ENCODE measurements at places on chromosomes 1 and 21. TPM values are rescaled to one million over a fixed set of nuclear protein-coding genes. Genes with fewer than 3 reads are reported as not detected.
A peak's percentile ranks its signal among the peaks of the same experiment; 100 is the strongest.

DNA sequence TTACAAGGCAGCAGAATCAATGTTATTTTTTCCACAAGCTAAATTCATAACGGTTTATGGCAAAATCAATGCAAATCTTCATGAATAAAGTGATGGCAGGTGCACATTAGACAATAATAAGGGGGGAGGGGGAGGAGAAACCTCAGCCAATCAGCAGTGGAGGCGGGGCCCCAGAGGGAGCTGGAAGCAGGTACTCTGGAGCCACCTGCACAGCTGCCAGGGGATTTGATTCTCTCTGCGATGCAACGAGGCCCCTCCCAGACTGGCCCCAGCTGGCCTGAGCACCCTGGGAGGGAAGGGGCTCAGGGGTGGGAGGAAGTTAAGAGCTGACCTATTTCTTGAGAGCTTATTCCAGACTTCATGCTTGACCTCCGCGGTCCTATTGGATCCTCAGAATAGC, 127.8 kb upstream of the IGSF21 start:
- H3K36me3 ChIP-seq, result no peaks in the 10 kb centered on the region
- no peak overlapping the region for H3K27ac ChIP-seq
- peaks cover 3% of the 10 kb centered on the region for H3K27me3 ChIP-seq
- DNase-seq, result no peak

Gene PAQR6
- total RNA-seq, result 4.4 TPM

Gene PPIAL4G
- not detected for total RNA-seq

DNA sequence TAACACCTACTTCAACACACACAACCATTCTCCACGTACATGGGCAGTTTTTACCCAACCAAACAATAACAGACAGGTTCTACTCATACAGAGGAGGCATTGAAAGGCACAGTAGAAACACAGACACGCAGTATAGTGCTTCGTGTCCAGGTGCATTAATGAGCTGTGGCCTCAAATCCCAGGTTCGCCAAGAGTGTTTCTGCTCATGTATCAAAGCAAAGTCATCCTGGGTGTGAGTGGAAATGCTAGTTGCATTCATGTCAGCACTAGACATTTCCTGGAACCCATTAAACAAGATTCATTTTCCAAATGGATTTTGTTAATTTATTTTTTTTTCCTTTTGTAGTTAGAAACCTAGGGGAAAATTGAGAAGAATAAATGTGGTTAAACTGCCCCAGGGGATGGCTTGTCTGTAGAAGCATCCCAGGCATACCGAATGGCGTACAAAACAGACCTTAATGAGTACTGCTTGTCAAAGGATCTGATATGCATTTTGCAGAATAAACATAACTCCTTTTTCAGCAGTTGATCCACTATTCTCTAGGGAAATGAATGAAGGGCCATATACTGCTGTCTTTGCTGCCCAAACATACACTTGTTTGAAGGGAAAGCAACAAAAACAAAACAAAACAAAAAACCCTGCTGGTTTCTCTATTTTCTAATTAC, 298.6 kb upstream of the ST6GALNAC5 start:
- H3K36me3 ChIP-seq, result no peaks in the 10 kb centered on the region
- H3K27me3 ChIP-seq, result no peaks in the 10 kb centered on the region
- H3K27ac ChIP-seq, result no peak overlapping the region
- no peak for DNase-seq

GRCh38 chr1:23957096-23957495, 2.5 kb upstream of the PNRC2 start:
- no peak for DNase-seq
- H3K4me3 ChIP-seq, result peak overlapping the region; percentile 59
- H3K4me1 ChIP-seq, result peaks cover 39% of the 10 kb centered on the region
- H3K27ac ChIP-seq, result peak overlapping the region; percentile 74

GRCh38 chr1:202046227-202046626, 35.8 kb downstream of the ELF3 start:
- H3K27me3 ChIP-seq, result peaks cover 6% of the 10 kb centered on the region
- H3K4me3 ChIP-seq, result no peak overlapping the region
- H3K4me1 ChIP-seq, result peaks cover 9% of the 10 kb centered on the region
- H3K27ac ChIP-seq, result no peak overlapping the region
- no peak for DNase-seq

- no peaks in the 10 kb centered on the region for H3K27me3 ChIP-seq
- H3K27ac ChIP-seq, result no peak overlapping the region
- no peaks in the 10 kb centered on the region for H3K36me3 ChIP-seq
- DNase-seq, result no peak
- no peaks in the 10 kb centered on the region for H3K4me1 ChIP-seq
- H3K4me3 ChIP-seq, result no peak overlapping the region
Measured at GRCh38 chr1:23244256-23244761, 27.0 kb upstream of the HTR1D start.

DNA sequence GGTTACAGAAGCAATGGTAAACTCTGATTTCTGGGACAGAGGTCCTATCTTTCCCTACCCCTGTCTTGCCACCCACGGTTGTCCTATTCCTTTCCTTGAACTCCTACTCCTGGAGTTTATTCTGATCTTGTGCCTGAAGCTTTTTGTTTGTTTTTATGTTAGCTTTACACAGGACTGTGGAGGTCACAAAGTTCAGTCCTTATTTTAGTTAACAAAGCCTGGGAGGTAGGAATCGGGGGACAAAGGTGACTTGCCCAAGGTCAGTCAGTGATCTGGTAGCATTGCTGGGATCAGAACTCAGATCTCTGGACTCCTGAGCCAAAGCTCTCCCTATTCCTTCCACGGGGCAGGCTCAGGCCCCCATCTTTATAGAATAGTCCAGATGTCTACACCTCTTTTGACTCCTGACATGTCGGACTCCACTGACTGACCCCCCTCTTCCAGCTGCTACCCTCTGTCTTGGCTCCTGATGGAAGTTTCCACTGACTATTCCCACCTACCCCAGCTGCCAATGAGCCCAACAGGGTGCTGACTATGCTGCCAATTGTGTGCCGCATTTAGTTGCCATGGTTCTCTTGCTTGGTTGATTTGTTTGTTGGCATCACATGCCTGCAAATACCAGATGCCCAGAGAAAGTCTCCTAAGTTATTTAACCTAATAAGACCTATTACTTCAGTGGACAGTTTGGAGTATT, 9.9 kb downstream of the F5 start:
- peaks cover 2% of the 10 kb centered on the region for H3K4me1 ChIP-seq
- no peak overlapping the region for H3K4me3 ChIP-seq
- H3K27ac ChIP-seq, result no peak overlapping the region
- DNase-seq, result no peak

Gene GPR37L1
- not detected for total RNA-seq

GRCh38 chr1:198918920-198919319, 280.1 kb downstream of the PTPRC start:
- no peak for DNase-seq
- no peak overlapping the region for H3K4me3 ChIP-seq
- H3K36me3 ChIP-seq, result peaks cover 25% of the 10 kb centered on the region
- H3K27ac ChIP-seq, result peak overlapping the region; percentile 68
- H3K27me3 ChIP-seq, result no peaks in the 10 kb centered on the region
- peaks cover 66% of the 10 kb centered on the region for H3K4me1 ChIP-seq

DNA sequence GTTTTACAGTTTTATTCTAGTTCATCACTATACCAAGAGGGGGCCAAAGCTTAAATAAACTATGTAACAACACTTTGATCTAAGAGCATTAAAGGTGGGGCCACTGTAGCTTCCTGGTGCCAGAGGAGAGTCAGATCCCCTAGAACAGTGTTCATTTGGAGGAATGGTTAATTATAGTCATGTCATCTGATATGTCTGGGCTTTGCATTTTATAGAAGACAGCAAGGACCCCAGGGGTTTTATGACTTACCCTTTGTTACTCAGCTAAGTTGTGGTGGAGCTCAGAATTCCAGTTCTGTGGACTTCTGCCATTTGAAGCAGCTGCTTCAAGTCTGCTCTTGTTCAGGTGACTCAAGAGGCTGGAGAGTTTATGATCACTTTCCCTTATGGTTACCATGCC, 16.7 kb downstream of the KDM4A start:
- no peak overlapping the region for H3K4me3 ChIP-seq
- DNase-seq, result no peak
- peaks cover 32% of the 10 kb centered on the region for H3K36me3 ChIP-seq
- no peak overlapping the region for H3K27ac ChIP-seq

DNA sequence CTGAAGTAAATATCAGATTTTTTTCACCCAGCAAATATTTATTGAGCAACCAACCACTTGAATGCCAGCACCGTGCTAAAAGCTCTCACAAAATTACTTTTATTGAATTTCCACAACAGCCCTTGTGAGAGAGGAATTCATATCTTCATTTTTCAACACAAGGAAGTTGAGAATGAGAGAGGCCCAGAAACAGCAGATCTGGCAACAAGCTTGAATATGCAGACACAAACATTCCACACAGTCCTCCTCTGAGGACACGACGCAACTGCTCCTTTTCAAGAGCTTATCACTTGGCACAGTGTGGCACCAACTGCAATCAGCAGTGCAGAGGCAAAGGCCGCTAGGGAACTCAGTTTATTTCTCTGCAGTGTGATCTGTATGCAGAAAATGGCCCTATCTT, 32.2 kb upstream of the IFNAR2 start:
- DNase-seq, result no peak
- peaks cover 13% of the 10 kb centered on the region for H3K4me1 ChIP-seq
- no peaks in the 10 kb centered on the region for H3K27me3 ChIP-seq
- H3K36me3 ChIP-seq, result no peaks in the 10 kb centered on the region
- no peak overlapping the region for H3K27ac ChIP-seq

Gene LCE3D
- total RNA-seq, result not detected

DNA sequence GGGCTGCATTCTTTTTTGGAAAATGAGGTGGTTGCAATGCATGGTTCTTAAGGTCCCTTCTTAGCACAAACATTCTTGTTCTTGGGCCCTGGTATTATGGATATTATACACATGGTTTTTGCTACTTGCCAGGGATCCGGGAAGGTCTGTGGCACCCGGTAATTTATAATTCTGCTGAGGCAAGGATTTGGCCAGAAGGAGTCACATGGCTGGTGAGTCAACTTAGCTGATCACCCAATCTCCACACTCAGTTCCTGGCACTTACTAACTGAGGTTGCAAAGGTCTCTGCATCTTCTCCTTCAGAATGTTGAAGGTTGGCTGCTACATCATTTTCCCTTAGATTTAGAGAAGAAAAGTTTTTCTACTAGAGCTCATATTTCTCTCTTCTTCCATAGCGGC, 112.5 kb downstream of the ROR1 start:
- H3K27me3 ChIP-seq, result no peaks in the 10 kb centered on the region
- H3K4me1 ChIP-seq, result no peaks in the 10 kb centered on the region
- no peak overlapping the region for H3K27ac ChIP-seq
- no peak for DNase-seq

Gene CNKSR1
- 2.4 TPM for total RNA-seq

GRCh38 chr1:88509379-88509778, 174.7 kb upstream of the PKN2 start:
- H3K4me3 ChIP-seq, result no peak overlapping the region
- H3K27ac ChIP-seq, result no peak overlapping the region
- H3K27me3 ChIP-seq, result peaks cover 10% of the 10 kb centered on the region
- no peak for DNase-seq
- H3K4me1 ChIP-seq, result no peaks in the 10 kb centered on the region

Gene OR10Z1
- not detected for total RNA-seq

Gene IFNLR1
- 6.3 TPM for total RNA-seq

Gene ELF3
- total RNA-seq, result not detected

DNA sequence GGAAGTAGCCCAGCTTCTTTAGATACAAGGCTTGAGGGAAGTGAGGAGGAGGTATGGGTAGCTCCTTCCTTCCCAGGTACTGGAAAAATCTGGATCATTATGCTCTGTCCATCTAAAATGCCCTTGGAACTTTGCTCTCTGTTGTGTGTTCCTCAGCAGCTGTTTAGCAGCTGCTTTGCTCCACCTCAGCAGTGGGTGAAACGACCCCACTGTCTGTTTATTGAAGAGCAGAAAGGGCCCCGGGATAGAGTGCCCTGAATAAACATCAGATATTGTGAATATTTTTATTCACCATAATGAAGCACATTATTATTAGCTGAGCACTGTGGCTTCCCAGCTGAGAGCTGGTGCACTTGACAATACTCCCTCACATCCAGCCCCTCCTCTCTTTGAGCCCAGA, 237.9 kb downstream of the PBX1 start:
- DNase-seq, result no peak
- H3K27me3 ChIP-seq, result no peaks in the 10 kb centered on the region
- no peak overlapping the region for H3K4me3 ChIP-seq
- no peaks in the 10 kb centered on the region for H3K4me1 ChIP-seq

- peaks cover 4% of the 10 kb centered on the region for H3K36me3 ChIP-seq
- H3K27me3 ChIP-seq, result peaks cover 58% of the 10 kb centered on the region
- DNase-seq, result no peak
- no peak overlapping the region for H3K27ac ChIP-seq
- H3K4me1 ChIP-seq, result peaks cover 14% of the 10 kb centered on the region
Measured at GRCh38 chr1:901108-901859, 22.4 kb upstream of the SAMD11 start.

DNA sequence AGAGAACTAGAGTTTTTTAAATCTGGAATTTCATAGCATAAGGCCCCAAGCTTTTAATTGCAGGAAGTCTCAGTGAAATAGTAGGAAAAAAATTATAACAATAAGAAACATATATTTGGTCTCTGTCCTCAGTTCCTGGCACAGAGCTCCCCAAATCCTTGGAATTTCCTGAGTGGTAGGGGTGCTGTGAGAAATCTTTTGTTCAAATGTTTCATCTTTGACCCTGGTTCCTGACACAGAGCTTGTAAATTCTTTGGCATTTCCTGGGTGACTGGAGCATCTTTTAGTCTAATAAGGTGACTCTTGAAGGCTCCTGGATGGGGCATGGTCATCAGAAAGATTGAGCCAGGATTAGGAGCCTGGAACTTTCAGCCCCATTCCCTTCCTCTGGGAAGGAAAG, 225.7 kb upstream of the AJAP1 start:
- no peak overlapping the region for H3K27ac ChIP-seq
- no peaks in the 10 kb centered on the region for H3K27me3 ChIP-seq
- no peaks in the 10 kb centered on the region for H3K4me1 ChIP-seq

DNA sequence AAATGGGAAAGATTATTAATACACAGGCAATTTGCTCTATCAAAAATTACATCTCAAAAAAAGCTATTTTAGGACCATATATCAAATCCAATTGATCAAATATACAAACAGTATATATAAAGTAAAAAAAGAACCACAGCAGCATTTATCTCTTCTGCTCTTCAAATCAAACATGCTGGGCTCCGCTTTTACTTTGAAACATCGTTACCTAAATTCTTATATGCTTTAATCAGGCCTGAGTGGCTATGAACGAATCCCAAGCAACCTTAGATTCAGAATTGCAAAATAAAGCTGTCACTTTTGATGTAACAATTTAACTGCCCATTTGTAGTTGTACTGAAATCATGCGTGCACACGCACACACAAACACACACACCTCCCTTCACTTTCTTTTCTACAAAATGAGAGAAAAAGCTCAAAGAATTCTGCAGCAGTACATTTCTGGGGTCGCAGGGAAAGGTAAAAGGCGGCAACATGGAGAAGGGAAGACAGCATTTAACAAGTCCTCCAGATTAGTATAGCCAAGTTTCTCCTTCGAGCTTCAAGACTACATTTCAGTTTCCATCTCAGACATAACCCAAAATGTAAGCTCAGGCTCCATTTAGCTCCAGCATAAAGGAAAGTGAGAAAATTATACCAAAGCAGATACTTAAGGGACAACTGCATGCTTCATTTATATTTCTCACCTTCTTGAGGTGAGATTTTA, 92.2 kb upstream of the TTC39A start:
- H3K4me1 ChIP-seq, result peaks cover 12% of the 10 kb centered on the region
- peak overlapping the region; percentile 18 for H3K27ac ChIP-seq
- DNase-seq, result no peak
- H3K36me3 ChIP-seq, result peaks cover 40% of the 10 kb centered on the region

GRCh38 chr1:2290171-2290578, 62.1 kb downstream of the SKI start:
- H3K4me1 ChIP-seq, result peaks cover 67% of the 10 kb centered on the region
- peak overlapping the region; percentile 76 for H3K4me3 ChIP-seq
- no peak for DNase-seq
- peak overlapping the region; percentile 98 for H3K27ac ChIP-seq
- peaks cover 11% of the 10 kb centered on the region for H3K36me3 ChIP-seq

- peak overlapping the region; percentile 90 for H3K27ac ChIP-seq
- no peaks in the 10 kb centered on the region for H3K27me3 ChIP-seq
- H3K4me3 ChIP-seq, result peak overlapping the region; percentile 91
- DNase-seq, result no peak
Measured at GRCh38 chr1:211259638-211260126, 516 bp downstream of the RCOR3 start.

All from activated naive CD8-positive, alpha-beta T cell treated with anti-CD3 and anti-CD28 coated beads for 36 hours (primary cell).